ENCODE measurements at places on chromosomes 4 and X.

GRCh38 chr4:163085085-163085484, 81.6 kb downstream of the NAF1 start:
- no peak for DNase-seq

DNA sequence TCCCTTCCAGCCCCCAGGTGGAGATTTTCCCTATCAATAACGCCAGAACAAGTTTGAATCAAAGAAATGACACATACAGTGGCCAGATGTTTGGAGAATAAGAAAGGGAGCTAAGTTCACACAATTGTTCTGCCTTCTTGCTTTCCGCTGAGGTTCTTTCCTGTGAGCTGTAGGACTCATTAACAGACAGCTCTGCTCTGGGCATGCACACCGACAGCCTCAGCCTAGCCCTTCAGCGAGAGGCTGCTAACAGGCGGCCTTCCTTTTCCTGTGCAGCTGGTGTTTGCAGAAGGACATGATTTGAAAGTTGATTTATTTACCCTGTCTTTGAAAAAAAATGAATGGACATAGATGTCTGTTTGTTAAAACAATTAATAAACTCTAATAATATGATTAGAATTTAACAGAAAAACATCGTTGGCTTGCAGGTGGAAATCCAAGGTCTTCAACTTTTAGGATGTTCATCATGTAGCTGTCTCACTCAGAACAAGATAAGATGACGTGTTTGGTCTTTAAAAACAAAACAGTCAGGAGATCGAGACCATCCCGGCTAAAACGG, 183.3 kb downstream of the KDR start:
- no peak for DNase-seq

DNA sequence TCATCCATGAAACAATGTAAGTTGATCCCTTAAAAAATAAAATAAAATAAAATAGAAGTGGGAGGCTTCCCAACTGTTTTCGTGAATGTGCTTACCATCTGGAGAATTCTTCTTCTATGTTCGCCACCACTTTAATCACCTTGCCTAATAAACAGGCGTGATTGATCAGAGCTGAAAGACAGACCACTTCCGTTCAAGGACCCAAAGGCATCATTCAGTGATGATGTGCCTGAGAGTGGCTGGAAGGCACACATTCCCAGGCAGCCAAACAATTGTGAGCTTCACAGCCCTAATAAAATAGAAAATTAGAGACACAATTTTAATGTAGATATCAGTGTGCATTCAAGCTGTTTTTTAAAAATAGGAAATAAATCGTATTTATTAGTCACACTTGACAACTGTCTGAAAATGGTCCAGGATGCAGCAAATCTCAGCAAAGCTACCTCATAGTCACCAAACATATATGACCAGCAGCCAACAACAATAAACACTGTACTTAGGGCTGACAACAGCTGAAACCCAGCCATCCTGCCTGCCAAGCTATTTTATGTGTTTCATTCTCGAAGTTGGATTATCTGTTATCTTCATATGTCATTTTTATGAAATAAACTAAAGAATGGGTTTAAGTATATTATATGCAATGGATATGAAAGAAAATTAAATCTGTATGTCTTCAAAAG, 163.2 kb upstream of the FAM9B start:
- DNase-seq: no peak

DNA sequence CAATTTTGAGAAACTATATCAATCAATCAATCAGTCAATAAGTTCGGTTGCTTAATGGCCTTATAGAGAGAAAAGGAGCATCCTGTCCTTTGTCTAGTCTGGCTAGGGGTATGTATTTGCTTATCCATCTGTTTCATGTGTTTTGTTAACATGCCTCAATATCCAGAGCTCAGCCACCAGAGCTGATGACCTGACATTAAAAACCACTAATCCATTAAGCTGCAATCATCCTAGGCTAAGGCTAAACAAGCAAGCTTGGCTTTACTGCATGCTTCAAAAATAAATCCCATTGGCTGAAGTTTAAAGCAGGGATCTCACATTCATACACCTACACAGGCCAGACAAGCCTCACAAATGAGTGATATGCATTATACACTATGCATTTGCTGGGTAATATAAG, 139.7 kb downstream of the INPP4B start:
- DNase-seq: no peak

DNA sequence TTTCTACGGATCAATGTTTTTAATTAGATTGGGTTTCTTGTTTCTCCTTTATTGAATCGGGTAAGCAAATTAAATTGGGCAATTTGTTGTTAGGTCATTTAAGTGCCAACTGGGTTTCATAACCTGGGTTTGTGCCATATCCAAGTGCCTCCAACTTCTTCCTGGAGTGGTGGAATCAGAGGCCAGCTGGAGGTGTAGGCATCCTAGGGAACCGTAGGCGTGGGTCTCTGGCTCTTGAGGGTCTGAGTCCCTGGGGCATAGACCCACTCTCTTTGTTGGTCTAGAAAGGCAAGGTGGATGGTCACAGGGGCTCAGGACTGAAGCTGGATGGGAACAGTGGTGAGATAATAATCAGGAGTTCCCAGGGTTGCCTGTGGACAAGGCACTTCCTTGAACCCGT, 18.3 kb downstream of the CNGA2 start:
- no peak for DNase-seq

- no peak for DNase-seq
Measured at GRCh38 chr4:66367043-66367660, 696.9 kb upstream of the EPHA5 start.

All from SK-N-DZ (cell line).